ENCODE measurements at places on chromosomes 4 and X.

- no peak for DNase-seq
These were observed 18.5 kb upstream of the AP1AR start for GRCh38 chr4:112213091-112213490.

DNA sequence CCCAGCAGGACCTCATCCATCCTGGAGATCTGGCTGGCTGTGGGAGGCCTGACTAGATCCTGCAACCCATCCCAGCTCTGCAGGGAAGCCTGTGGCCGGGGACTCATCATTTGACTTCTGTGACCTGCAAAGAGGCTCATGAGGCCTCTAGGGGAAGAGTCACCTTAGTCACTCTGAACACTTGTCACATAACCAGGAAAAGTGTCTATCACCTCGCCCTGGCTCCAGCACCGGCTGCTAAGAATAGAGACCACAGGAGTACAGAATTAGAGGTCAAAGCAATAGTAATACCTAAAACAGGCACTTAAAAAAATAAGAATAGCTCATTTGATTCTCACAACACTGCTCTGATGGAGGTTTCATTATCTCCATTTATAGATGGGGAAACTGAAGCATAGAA is 3.8 kb upstream of the NSG1 start:
- DNase-seq: no peak

- no peak for DNase-seq
These were observed 70.5 kb downstream of the ARHGAP10 start for GRCh38 chr4:147802346-147802745.

- DNase-seq: no peak
These were observed 29.4 kb upstream of the KLHL2 start for GRCh38 chr4:165177725-165178666.

GRCh38 chr4:162683659-162684370 is 482.9 kb downstream of the NAF1 start:
- no peak for DNase-seq

GRCh38 chr4:147786031-147786430 is 54.1 kb downstream of the ARHGAP10 start:
- no peak for DNase-seq

- no peak for DNase-seq
These were observed 36.4 kb downstream of the FAT1 start for GRCh38 chr4:186687265-186687664.

DNA sequence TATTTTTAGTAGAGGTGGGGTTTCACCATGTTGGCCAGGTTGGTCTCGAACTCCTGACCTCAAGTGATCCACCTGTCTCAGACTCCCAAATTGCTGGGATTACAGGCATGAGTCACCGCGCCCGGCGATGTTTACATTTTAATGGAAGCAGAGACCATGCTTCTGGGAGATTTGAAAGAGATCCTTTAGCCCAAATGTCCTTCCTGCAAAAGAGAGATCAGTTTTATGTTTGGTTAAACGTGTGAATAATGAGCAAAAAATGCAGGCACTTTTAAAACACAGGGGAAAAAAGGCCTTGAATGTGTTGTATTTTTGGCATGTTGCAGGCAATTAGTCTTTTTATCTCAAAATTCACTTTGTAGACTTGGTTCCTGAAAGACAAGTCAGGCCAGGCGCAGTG is 95.8 kb upstream of the ELOVL6 start:
- no peak for DNase-seq

DNA sequence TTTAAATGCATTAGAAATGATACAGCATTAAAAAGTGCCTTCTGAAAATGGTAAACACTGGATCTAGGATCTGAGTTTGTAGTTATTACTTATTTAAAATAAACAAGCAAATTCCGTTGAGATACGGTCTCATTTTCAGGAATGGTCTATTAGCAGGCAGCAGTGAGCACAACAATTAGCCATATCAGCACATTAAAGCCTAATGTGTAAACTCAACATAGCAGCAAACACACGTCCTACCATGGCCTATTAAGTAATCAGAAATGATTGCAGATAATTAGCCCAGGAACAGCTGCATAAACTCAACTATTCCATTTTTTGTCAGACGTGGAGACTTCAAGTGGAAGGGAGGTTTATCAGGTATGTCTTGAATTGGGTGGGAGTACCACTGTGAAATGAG is 61.8 kb downstream of the NEIL3 start:
- DNase-seq: no peak

- DNase-seq: no peak
These were observed 118.0 kb upstream of the MYOZ2 start for GRCh38 chr4:119017636-119018035.

- no peak for DNase-seq
These were observed 27.0 kb downstream of the OTUD4 start for GRCh38 chr4:145153181-145153903.

DNA sequence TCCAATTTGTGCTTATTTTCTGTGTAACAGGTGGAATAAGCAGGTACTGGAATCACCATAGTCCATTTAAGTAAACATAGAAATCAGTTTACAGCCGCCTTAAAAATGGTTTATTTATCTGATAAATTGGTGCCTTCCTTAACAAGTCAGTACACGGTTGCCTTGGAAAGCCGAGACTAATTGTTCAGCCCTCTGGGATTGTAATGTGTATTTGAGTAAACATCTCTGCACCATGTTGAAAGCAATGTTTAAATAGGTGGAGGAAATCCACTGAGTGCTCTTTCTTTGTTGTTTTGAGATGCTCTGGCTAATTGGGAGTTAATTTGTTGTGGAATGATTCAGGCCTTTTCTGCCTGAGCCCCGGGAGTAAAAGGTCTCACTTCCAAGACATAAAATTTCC is 45.7 kb upstream of the ADRA2C start:
- no peak for DNase-seq

GRCh38 chr4:81512757-81513501 is 41.2 kb upstream of the RASGEF1B start:
- no peak for DNase-seq

GRCh38 chr4:141595531-141595930 is 40.9 kb upstream of the IL15 start:
- DNase-seq: no peak

DNA sequence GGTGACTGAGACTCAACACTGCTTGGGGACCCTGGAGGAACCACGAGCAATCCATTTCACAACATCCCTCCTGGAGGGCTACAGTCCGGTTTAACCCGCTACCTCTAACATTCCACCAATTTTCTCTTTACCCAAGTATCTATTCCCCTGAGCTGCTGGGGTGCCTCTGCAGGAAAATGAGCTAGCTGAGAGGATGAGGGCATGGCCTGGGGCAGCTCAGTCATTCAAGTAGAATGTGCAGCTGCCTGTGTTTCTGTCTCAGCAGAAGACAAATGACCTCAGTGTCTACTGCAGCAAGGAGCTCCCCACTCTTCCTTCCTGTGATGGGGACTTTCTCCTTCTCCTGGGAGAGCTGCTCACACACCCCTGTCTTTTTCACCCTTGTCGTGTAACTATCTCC is 120.8 kb downstream of the ZNF518B start:
- no peak for DNase-seq

DNA sequence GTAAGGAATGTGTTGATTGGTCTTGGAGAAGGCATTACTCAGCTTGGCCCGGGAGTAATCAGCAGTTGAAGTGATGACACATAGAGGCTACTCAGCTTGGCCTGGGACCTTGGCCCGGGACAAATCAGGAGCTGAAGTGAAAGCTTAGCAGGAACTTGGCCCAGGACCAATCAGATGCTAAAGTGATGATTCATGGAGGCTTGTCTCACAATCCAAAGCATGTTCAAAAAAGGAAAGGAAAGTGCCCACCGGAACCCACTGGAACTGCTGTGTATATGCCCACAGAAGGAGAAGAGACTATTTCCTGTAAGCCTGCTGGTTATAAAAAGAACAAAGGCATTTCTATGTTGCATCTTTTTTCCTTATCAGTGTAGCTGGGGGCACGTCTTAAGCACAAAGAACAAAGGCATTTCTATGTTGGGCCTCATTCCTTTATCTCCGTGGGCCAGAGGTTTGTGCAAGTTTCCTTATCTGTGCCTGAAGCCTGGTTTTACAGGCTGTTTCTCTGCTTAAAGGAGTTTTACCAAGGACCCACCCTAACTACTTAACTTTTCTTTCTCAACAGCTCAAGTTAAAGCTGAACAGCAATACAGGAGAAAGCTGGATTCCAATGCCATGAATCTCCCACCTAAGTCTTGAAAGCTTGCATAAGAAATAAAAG is 1176.7 kb downstream of the NLGN4X start:
- no peak for DNase-seq

GRCh38 chr4:168784786-168785461 is 225.1 kb downstream of the CBR4 start:
- DNase-seq: no peak

Measured in activated CD4-positive, alpha-beta T cell treated with anti-CD3 and anti-CD28 coated beads for 24 hours (primary cell).